Thoracic aorta endothelial cell (primary cell): ENCODE measurements at places on chromosomes 5 and 9. TPM values are rescaled to one million over a fixed set of nuclear protein-coding genes. Genes with fewer than 3 reads are reported as not detected.

The PGM5 gene
- 0.27 and 0.93 TPM in 2 replicates for total RNA-seq

The PLPP7 gene
- total RNA-seq: 0.65 and 2.7 TPM in 2 replicates

The PCDHGA7 gene
- 0.65 and 2.0 TPM in 2 replicates for total RNA-seq

The ERCC8 gene
- total RNA-seq: 21.5 and 39.1 TPM in 2 replicates

The CTSV gene
- total RNA-seq: 1.2 and 1.5 TPM in 2 replicates

The PRRC1 gene
- total RNA-seq: 76.8 and 82.7 TPM in 2 replicates

The TXNDC15 gene
- total RNA-seq: 61.6 and 67.1 TPM in 2 replicates

The FCN2 gene
- total RNA-seq: not detected in 2 replicates

The MCIDAS gene
- not detected in 2 replicates for total RNA-seq

The DTWD2 gene
- 3.1 and 3.3 TPM in 2 replicates for total RNA-seq

The ZNF454 gene
- total RNA-seq: 0.50 and 1.3 TPM in 2 replicates

The C5orf58 gene
- total RNA-seq: not detected in 2 replicates
